AG08395 (cell line): ENCODE measurements at places on chromosomes 5 and 9.

DNA sequence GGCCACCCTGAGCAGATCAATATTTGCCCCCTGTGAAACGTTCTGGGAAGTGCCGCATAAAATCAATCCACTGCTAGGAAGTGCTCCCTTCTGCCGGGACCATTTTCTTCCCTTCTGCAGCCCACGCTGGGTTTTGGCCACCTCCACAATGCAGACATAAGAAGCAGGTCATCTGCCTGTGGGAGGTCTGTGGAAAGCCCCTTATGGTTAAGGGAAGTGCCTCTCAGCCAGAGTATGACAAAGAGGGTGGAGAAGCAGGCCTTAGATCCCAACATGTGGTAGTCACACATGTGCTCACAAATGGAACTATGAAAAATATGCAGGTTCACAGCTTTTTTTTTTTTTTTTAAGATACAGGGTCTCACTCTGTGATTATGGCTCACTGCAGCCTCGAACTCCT, 82.8 kb downstream of the SLC1A3 start:
- DNase-seq = peak; percentile 15

DNA sequence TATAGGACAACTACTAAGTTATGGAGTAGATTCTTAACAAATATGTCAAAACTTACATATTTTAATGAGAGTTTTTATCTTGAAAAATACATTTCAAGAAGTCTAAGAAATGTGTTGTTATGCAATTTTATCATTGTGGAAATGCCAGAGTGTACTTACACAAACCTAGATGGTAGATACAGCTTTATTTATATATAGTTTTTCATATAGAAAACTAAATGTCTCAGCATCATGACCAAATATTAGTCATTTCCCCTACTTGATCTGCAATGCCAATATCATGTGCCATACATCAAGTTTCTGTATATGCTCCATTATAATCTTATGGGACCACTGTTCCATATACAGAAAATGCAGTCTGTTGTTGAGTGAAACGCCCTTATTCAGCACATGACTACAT, 28.7 kb downstream of the CAST start:
- DNase-seq = no peak

GRCh38 chr9:83235526-83235925, 172.6 kb upstream of the RASEF start:
- DNase-seq = no peak

- DNase-seq = no peak
Measured at GRCh38 chr5:83000922-83001321, 76.3 kb downstream of the TMEM167A start.

GRCh38 chr5:31186672-31187267, 6.7 kb upstream of the CDH6 start:
- DNase-seq = peak; percentile 35

- DNase-seq = peak; percentile 84
Measured at GRCh38 chr9:116543731-116544400, 143.2 kb upstream of the TRIM32 start.

GRCh38 chr5:119021149-119021732, 32.9 kb upstream of the DTWD2 start:
- no peak for DNase-seq

DNA sequence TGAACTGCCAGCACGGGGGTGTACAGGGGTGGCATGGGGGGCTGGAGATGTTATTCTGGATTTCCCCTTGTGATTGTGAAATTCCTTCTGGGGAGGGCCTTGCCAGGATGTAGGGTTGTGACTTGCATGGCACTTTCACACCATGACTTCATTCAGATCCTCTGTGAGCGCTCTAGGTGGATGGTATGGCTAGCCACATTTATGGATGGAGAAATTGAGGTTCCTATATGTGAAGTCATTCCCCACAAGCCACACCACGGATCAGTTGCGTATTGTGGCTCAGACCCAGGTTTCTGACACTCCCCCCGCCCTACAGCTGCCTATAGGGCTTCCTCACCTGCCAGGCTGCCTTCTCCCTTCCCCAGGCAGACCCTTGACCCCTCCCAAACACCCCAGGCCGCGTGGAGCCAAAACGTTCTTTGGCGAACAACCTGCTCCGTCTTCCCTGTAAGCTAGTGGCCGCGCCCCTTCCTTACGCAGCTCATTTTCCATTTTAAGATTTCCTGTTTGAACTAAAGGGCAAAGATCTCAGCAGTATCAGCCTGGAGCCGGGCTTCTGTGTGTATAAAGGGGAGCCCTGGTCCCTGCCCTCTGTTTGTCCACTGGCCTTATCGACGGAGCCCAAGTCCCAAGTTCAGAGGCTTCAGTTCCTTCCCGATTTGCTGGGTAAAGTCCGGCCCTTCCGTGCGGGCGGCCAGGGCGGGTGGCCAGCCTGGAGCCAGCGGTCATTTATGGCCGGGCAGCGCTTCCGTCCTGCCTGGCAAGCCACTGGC, 97.8 kb upstream of the KLF4 start:
- DNase-seq = no peak

GRCh38 chr9:93682155-93682968, 106.0 kb downstream of the PHF2 start:
- peak; percentile 73 for DNase-seq

- no peak for DNase-seq
Measured at GRCh38 chr5:5939759-5940370, 438.5 kb downstream of the MED10 start.

DNA sequence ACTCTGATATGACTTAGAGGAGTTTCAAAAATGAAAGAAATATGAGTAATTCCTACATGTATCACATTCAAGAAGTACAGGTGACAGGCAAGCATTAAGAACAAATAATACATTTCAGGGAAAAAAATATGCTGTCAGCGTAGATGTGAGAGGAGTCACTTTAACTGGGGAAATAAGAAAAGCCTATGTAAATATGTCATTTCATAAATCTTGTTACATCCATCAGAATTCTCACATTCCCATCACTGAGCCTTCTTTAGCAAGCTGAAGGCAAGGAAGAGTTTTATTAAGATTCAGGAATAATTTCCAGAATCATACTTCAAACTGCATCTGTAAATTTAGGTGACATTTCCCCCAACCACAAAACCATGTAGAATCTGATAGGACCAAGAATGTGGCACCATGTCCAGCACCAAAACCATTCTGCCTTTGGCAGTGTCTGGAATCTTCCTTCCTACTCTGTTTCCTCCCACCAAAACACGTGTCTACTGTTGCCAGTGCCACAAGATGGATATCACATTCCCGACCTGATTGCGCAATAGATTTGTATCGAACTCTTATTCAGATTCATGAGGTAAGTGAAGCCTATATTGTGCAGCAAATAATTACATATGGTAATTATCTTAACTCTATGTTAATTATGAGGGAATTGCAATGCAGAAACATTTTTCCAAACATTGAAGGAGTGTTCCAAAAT, 690.9 kb downstream of the ISL1 start:
- DNase-seq = no peak
